ENCODE measurements at places on chromosomes 5 and 9. TPM values are rescaled to one million over a fixed set of nuclear protein-coding genes. Genes with fewer than 3 reads are reported as not detected.

SPOCK1 gene
- not detected for total RNA-seq

SLC25A51 gene
- total RNA-seq = 26.4 TPM

NMUR2 gene
- total RNA-seq = not detected

NOXA1 gene
- total RNA-seq = 3.3 TPM

GPX8 gene
- total RNA-seq = not detected

ARHGEF28 gene
- 0.16 TPM for total RNA-seq

BNC2 gene
- not detected for total RNA-seq

DNA sequence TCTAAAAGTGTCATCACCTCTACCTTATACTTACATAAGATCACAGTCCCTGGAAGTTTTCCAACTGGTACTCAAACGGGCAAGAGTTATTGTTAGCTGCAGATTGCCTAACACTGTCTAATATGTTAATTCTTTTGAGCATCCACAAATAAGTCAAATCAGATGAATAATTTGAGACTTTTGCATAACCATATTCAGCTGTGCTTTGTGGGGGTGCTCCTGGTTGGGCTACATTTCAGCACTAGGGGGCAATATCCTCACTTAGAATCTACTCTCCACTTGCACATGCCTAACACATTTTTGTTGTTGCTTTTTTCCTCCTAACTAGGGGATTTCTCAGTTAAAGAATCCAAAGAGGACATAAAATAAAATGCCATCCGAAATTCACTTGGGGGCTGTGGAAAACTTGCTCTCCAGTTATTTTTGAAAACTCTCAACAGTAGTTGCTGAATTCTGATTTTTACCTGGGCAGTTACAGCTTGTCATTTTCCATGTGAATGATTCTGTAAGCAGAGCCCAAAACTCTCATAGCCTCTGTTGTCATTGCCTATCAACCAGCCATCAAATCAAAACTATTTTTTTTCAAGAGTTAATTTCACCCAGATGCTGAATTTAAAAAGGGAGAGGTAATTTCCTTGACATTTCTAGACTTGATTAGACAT lies 71.5 kb downstream of the TRIM36 start:
- DNase-seq = no peak
- H3K36me3 ChIP-seq = peaks cover 3% of the 10 kb centered on the region
- peaks cover 19% of the 10 kb centered on the region for H3K27me3 ChIP-seq

GRCh38 chr5:84650429-84650828 lies 265.7 kb upstream of the EDIL3 start:
- H3K36me3 ChIP-seq = no peaks in the 10 kb centered on the region
- DNase-seq = no peak
- H3K27me3 ChIP-seq = no peaks in the 10 kb centered on the region
- H3K4me3 ChIP-seq = no peak overlapping the region

DNA sequence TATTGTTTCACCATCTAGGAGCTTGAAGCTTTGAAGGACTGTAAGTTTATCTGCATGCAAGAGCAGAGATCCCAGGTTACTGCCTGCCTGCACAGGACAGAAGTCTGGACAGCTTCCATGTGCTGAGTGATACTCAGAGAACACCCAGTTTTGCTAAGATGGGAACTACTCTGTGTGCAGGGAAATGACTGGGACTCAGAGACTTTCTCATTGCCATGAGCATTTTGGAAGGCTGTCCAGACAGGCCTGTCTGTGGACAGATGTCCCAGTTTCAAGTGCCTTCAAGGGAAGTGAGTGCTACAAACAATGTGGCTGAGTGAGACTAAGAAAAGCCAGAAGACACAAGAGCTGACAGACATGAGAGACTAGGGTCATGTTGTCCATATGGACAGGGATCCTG lies 19.2 kb upstream of the ZNF131 start:
- H3K36me3 ChIP-seq = no peaks in the 10 kb centered on the region
- DNase-seq = no peak
- H3K4me1 ChIP-seq = peaks cover 17% of the 10 kb centered on the region

DNA sequence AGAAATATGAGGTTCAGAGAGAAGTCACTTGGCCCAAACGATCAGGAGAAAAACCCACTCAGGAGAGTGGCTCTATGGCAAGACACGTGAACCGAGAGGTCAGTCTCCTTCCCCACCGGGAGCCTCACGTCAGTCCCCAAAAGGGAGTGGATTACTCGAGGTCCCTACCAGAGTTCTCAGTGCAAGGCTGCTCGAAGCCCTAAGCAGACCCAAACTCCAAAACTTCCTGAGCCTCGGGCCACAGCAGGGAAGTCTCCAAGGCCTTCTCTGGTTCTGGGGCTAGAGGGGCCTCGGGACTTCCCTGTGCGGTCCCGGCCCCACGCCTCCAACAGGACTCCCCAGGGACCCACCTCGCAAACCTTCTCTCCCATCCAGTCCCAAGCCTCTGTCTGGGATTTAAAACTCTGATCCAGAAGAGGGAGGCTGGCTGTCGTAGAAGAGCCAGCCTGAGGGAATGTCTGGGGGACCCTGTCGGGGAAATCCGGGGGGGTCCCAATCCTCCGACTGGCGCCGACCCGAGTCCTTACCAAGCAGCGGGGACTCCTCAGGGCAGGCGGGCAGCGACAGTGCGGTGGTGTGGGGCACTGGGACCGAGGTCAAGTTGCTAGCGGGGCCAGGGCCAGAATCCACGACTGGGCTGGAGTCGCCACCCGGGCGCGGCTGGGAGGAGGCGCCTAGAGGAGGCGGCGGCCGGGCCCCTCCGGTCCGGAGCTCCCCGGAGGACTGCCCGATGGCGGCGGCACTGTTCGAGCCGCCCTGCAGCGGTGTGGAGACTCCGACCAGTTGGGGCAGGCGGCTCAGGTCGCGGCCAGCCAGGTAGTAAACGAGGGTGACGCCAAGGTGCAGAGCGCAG lies 679 bp downstream of the B4GALT1 start:
- H3K4me3 ChIP-seq = peak overlapping the region; percentile 98
- no peaks in the 10 kb centered on the region for H3K27me3 ChIP-seq
- no peak for DNase-seq
- H3K4me1 ChIP-seq = peaks cover 60% of the 10 kb centered on the region
- H3K36me3 ChIP-seq = peaks cover 2% of the 10 kb centered on the region

DNA sequence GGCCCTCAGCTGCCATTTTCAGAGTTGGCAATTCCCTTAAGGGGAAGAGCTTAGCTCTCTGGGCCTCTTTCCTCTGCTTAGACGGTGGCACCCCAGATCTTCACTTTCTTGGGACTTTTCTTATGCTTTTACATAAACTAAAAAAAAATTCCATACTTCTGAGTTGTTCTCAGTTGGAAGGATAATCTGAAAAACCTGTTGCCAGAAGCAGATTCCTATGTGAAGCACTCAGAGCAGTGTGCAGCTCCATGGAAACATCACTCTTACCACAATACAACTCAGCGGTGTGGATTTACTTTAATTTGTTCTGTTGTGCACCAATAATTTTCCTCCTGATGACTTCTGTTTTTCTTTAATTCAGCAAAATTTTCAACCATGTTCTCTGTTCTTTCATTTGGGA lies 44.1 kb upstream of the MROH2B start:
- H3K27me3 ChIP-seq = no peaks in the 10 kb centered on the region
- H3K36me3 ChIP-seq = no peaks in the 10 kb centered on the region
- no peaks in the 10 kb centered on the region for H3K4me1 ChIP-seq
- no peak for DNase-seq
- no peak overlapping the region for H3K4me3 ChIP-seq

Measured in T-helper 17 cell (primary cell).